Endothelial cell of umbilical vein (primary cell): ENCODE measurements at places on chromosomes 2 and 18. TPM values are rescaled to one million over a fixed set of nuclear protein-coding genes. Genes with fewer than 3 reads are reported as not detected.

Gene ZNF804A
- total RNA-seq: 0.90 TPM in 1 of 2 replicates, not detected in the other

Gene RAPGEF4
- total RNA-seq: 8.8 and 9.2 TPM in 2 replicates

Gene GREB1
- 0.23 and 0.58 TPM in 2 replicates for total RNA-seq

Gene PLCD4
- 1.4 and 3.1 TPM in 2 replicates for total RNA-seq

Gene CENPA
- total RNA-seq: 33.1 and 34.1 TPM in 2 replicates

DNA sequence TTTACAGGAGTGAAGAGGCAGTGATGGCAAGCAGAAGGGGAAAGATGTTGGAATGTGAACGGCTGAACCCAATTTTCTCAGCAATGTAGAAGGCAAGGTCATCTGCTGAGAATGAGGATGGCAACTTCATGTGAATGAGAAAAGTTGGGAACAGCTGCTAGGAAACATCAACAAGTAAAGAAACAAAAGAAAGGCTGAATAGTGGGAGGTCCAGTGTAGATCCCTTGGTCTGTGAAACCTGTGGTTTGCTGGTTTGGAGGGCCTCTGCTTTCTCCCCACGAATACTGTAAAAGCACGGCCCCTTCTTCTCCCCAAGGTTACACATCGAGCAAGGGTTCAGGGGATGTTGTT is 27.4 kb downstream of the MARCHF4 start:
- no peak for DNase-seq

DNA sequence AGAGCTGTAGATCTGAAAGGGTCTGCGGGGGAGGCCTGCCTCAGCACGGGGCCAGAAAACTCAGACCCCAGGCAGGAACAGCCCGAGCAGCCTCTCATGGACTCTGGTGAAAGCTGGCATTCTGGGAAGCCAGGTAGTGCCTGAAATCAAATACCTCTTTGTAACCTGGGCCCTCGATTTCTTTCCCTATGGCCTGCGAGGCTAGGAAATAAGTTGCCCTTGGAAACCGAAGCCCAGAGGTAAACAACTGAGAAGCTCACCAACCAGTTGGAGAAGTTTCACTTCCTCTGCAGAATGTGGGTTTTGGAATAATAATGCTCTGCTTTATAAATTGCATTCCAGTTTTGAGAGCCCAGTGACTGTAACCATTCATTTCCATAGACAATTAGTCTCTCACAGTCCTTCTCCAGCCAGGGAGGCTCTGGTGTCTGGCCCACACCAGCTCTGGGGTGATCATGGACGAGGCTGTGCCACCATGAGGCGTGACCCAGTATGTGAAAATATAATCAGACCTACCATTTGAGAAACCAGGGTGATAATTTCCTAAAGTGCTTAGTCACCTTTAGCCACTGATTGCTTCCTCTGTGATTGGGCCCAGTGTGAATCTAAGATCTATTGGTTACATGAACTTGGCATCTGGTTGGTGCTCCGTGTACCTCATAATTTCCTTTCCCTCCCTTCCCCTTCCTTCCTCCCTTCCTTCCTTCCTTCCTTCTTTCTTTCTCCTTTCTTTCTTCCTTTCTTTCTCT is 133.1 kb upstream of the PELI1 start:
- DNase-seq: no peak

GRCh38 chr18:50832754-50833153 is 12.9 kb upstream of the MRO start:
- no peak for DNase-seq

DNA sequence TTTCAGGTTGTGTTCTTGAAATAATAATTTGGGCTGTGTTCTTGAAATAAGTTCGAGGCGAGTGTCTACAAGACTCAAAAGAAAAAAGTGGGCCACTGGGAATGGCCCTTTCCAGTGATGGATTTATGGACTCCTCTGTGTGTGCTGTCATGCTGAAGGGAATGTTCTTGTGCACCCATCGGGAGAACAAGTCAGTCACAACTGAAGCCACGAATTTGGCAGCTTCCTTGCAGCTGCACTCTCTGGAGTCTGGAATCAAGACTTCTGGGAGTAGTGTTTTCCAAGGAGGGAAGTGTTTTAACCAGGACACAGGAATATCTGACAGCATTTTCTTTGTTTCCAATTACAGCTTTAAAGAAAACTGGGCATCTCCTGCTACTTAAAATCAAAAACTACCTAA is 620 bp downstream of the SLC14A1 start:
- DNase-seq: no peak

- no peak for DNase-seq
Measured at GRCh38 chr2:108316461-108317258, 28.0 kb downstream of the SULT1C2 start.

DNA sequence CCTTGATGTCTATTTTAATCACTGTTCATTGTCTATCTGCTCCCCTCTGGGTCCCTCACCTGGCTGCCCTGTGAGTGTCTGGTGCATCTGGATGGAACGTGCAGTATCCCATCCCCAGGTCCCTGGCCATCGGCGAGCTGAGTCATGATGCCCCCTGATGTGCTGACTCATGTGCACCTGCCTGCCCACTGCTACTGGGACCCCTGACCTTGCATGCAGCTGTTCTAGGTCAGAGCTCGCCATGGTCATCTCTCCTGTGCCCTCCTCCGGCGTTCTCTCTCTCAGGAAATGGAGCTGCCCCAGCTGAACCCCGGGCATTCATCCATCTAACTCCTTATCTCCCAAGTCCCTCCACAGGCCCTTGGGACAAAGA is 516.2 kb upstream of the HS6ST1 start:
- DNase-seq: no peak

DNA sequence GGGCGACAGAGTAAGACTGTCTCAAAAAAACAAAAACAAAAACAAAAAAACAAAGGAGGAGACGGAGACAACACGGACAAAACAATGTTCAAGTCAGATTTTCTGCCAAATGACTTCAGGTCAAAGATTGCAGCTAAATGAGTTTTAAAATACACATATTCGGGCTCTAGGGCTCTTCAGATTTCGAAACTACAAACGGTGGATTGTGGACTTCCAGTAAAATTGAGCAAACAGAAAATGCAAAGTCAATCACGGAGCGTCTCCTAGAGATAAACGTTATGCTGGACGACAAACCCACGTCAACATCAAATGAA is 558 bp downstream of the MRPS5 start:
- peak; percentile 41 for DNase-seq

- DNase-seq: no peak
Measured at GRCh38 chr18:63562284-63562683, 20.1 kb downstream of the SERPINB12 start.

DNA sequence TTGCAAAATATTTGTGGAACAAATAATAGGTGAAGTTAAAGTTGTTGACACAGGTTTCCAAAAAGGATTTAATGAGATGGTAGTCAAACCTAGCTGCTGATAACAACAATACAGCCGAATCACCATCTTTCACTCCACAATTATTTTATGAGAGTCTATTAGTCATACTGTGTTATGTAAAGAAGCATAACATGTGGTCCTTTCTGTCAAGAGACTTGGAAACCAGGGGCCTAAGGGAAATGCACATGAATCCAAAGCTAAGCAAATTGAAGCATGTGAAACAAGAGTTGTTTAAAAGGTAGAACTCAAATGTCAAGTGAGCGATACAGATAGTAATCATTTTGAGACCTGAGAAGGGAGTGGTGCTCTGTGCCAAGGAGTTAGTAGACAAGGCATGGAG is 16.0 kb downstream of the CD28 start:
- DNase-seq: no peak

- no peak for DNase-seq
Measured at GRCh38 chr2:137769406-137769805, 194.9 kb upstream of the HNMT start.

DNA sequence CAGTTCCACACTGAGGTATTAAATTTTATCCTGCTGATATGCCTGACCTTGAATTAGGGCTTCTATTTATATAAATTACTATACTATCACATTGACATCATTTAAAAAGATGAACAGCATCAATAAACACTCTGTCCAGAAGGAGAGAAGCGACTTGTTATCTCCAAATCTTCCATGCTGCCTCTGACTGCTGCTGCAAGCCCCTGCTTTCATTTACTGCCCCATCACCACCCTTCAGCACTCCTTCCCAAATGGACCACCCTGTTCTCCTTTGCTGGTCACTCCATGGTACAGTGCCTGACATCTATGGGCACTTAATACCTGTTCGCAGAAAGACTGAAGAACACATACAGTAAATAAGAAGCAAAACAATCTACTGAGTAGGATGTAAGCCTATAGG is 48.1 kb downstream of the KLF7 start:
- DNase-seq: no peak

DNA sequence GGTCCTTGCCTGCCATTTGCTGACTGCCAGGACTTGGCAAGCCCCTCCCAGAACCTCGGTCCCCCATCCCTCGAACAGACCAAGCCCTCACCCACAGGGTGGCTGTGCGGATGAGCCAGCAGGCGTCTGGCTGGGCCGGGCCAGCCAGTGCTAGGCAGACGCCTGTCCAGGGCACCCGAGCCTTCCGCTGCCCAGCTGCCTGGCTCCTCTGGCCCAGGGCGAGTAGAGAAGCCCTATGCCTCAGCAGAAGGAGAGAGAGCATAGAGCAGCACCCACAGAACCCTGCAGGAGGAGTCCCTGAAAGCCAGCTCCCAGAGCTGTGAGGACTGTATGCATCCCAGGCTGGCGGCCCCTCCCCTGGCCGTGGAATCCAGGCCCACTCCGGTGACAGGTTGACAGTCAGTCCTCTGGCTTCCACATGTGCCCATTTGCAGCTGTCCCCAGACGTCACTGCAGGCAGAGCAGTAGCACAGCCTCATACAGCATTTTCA is 62.1 kb upstream of the GLI2 start:
- no peak for DNase-seq

DNA sequence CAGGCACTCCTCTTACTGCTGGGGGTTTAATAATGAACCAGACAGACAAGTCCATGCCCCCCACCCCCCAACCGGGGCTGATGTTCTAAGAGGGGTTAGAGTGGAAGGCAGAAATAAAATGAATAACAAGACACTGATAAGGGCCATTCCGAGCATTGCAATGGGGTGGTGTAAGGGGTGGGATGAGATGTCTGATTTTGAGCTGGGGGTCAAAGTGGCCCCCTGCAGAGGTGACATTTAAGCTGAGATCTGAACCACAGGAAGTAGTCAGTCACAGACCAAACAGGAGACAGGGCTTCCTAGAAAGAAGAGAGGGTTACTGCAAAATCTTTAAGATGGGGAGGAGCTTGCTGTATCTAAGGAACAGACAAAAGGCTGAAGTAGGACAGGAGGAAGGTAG is 180.6 kb upstream of the SH3BP4 start:
- no peak for DNase-seq

- peak; percentile 7 for DNase-seq
Measured at GRCh38 chr18:26654616-26655524, 106.5 kb upstream of the KCTD1 start.
